ENCODE measurements at places on chromosomes 11 and 22.

- DNase-seq, result no peak
These were observed 28.6 kb upstream of the ANGPTL5 start for GRCh38 chr11:101944923-101945322.

DNA sequence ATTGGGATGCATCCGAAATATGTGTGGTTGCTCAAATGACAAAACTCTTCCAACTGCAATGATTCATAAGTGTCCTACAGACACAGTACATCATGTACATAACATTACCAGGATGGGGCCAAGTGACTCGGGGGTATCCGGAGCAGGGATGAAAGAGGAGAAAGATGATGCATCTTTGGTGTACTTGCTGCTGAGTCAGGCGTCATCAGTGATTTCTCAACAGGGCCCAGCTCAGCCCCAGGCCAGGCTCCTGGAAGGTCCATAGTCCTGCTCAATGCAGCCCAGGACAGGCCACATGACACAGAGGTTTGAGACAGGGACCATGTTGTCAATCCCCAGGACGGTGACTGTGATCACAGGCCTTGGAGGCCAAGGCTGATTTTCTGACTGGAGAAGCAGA is 59.3 kb downstream of the GGTLC2 start:
- no peak for DNase-seq

DNA sequence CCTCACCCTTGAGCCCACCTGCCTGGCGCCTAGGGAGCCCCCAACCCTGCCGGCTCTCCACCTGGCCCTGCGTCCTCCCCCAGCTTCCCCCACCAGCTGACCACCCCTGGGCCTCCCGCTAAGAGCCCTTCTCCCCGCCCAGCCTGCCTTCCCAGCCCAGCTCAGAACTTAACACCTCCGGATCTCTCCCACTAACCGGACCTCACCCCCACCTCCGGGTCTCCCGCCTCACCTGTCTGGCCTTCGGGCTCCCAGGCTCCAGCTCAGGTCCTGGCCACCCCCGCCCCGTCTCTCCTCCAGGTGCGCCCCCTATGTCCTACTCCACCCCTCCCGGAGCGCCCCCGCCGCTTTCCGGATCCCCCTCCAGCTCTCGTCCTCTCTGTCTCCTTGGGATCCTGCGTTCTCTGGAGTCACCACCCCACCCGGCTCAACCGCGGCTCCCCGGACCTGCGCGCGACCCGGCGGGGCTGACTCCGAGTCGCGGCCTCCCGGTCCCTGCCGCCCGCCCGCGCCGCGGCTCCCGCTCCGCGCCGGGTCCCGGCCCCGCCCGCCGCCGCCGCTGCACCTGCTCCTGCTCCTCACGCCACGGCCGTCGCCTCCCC is at the start of gene KCNJ11:
TSS of gene KCNJ11 (minus strand) at position 51 of the 602 bp plus-strand sequence. CDS start 568 bp downstream, outside the sequence.
- DNase-seq, result no peak

DNA sequence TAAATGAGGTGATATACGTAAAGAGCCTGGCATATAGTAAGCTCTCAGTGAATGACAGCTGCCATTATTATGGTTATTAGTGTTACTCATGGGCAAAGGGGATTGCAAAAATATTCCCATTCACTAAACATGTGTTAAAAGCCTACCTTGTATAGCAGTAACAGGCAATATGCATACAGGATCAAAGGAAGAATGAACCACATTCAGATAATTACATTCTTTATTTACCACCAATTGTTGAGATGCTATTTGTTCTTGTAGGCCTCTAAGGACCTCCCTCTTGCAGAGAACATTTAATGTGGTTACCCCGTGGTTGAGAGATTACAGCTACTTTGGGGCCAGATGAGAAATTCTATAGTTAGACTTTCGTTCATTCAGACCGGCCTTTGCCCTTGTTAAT is 82.7 kb upstream of the DRD2 start:
- DNase-seq, result no peak

GRCh38 chr11:5258543-5259262 is 4.1 kb upstream of the HBG2 start:
- DNase-seq, result no peak

- DNase-seq, result no peak
These were observed 403 bp upstream of the SBF2 start for GRCh38 chr11:10294290-10294953.

- DNase-seq, result no peak
These were observed 109.2 kb downstream of the TSPAN18 start for GRCh38 chr11:44835938-44836337.

- DNase-seq, result no peak
These were observed 23.4 kb upstream of the NECTIN1 start for GRCh38 chr11:119752345-119752871.

GRCh38 chr11:69876013-69876412 is 56.8 kb upstream of the FGF3 start:
- DNase-seq, result no peak

DNA sequence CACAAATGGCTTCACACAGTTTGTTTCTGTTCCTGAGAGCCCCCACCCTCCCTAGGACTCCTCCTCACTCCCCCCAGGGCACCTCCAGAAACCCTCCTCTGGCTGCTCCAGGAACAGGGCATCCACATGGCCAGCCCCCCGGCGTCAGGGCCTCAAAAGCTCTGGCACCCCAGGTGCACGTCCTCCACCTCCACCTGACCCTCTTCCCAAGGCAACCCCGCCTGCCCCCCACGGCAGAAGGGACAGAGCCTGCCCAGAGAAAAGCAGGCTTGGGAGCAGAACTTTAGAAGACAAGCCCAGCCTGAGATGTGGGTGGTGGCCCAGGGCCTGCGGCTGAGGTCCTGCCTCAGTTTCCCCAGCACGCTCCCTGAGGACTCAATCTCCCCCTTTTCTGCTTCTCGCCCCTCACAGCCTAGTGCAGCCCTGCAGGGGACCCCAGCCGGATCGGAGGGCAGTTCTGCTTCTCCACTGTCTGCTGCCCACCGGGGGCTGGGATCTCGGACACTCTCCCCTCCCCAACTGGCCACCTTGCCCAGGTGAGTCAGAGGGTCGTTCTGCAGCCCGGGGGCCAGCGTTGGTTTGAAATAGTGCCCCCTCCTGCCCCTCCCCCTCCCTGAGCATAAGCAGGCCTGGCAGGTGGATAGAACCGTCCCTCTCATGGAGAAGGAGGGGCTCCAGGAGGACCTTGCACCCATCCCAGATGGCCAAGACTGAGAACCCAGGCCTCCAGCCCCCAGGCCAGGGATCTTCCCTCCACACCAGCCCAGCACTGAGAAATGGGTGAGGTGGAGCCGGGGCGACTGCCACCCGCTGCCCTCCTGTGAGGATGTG is 2.4 kb upstream of the TRABD start:
- no peak for DNase-seq

GRCh38 chr11:75706260-75706729 is 11.3 kb upstream of the MOGAT2 start:
- DNase-seq, result peak; percentile 50

- DNase-seq, result no peak
These were observed 137.1 kb upstream of the NARS2 start for GRCh38 chr11:78711735-78712134.

DNA sequence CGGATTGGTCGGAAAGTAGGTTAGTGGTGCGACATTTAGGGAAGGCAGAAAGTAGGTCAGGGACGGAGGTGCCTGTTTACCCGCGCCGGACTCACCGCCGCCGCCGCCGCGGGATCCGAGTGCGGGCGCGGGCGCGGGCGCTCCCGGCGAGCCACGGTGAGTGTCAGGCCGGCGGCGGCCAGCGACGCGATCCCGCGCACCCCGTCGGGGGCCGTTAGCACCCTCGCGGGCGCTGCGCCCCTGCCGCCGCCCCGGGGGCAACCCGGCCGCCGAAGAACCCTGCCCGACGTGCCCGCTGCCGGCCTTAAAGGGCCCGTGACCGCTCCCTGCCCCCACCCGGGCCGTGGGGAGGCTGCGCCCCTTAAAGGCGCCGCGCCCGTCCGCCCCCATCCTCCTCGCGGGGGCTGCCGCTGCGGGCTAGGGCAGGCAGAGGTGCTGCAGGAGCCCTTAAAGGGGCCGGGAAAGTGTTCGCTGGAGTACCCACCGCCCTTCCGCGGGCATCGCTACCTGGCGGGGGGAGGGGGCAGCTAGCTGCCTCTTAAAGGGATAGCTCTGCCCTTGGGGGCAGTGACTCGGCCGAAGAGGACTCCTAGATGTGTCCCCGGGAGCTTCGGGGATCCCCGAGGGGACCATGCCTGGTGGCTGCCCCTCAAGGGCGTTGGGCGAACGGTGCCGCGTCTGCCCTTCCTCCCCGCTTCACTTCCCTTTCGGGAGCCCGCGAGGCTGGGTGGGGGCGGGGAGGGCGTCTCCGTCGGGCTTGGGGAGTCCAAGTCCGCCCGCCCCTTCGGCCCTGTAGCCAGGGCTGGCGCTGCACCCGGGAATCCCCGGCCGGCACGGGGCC is at the start of gene BMAL1:
TSS of gene BMAL1 (plus strand) at position 23 of the 841 bp plus-strand sequence. CDS start 76,519 bp downstream, outside the sequence.
- DNase-seq, result peak; percentile 24

GRCh38 chr11:44483919-44484610 is 81.4 kb upstream of the CD82 start:
- no peak for DNase-seq

DNA sequence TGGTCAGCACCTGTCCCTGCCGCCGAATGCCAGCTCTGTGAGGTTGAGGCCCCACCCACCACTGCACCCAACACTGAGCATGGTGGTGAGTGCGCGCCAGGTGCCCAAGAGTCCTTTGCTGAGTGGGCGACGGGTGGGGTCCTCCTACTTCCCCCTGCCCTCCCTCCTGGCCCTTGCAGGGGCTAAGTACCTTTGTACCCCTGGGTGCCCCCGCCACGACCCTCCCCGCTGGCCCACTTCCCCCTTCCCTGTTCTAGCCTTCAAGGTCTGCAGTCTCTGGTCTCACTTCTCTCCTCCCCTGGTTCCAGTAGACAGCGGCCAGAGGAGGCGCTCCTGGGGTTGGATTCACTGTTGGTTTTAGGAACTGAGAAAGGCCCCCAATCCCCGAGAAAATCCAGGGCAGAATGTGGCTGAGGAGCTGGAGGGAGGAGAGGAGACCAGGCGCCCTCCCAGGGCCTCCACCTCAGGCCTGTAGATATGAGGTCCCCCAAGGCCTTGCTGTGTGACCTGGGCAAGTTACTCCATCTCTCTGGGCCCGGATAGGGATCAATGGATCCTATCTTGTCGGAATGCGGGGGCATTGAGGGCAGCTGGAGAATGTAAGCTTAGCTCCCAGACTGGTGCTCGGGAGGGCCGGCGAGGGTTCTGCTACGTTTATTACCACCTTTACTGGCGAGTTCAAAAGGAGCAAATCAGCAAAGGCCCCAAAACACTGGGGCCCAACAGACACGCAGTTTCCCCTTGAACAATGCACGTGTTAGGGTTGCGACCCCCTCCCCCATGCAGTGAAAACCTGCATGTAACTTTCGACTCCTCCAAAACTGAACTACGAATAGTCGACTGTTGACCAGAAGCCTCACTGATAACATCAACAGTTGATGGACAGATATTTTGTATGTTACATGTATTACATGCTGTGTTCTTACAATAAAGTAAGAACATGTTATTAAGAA is 31.9 kb upstream of the SMIM38 start:
- no peak for DNase-seq

- DNase-seq, result peak; percentile 9
These were observed 74.6 kb upstream of the TEAD1 start for GRCh38 chr11:12599408-12600143.

GRCh38 chr11:79296141-79296540 is 144.7 kb downstream of the TENM4 start:
- no peak for DNase-seq
